Activated T-helper 2 cell treated with anti-CD3 and anti-CD28 coated beads, Interferon-gamma antibody, Interleukin-2, Interleukin-4, amounts not matched to agents 10 μg/mL and 5 μg/mL and 100 μg/mL, durations not matched to agents 14 hours and 24 hours and 36 hours (primary cell): ENCODE measurements at places on chromosomes 16 and 17. TPM values are rescaled to one million over a fixed set of nuclear protein-coding genes. Genes with fewer than 3 reads are reported as not detected.

DNA sequence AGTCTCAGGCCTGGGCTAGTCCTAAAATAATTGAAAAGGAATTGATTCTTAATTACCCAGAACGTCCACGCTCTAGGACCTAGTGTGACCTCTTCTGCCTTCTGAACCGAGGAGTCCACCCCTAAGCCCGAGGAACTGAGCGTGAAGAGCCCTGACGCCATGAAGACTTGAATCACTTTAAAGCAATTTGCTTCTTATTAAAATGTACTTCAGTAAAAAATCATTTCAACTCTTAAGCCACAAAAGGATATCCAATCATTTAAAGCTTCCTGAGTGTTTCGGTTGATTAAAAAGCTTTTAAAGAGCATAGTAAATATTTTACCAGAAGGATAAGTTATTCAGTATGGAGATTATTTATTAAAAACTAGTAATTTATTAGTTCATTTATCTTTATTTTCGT lies 11.6 kb downstream of the HSBP1 start:
- no peak for DNase-seq
- peaks cover 3% of the 10 kb centered on the region for H3K27me3 ChIP-seq
- no peak overlapping the region for H3K4me3 ChIP-seq
- no peaks in the 10 kb centered on the region for H3K36me3 ChIP-seq

- peaks cover 10% of the 10 kb centered on the region for H3K36me3 ChIP-seq
- H3K27ac ChIP-seq, result no peak overlapping the region
- H3K4me1 ChIP-seq, result peaks cover 23% of the 10 kb centered on the region
Observed at GRCh38 chr17:67375716-67376115, 1.4 kb upstream of the PITPNC1 start.

DNA sequence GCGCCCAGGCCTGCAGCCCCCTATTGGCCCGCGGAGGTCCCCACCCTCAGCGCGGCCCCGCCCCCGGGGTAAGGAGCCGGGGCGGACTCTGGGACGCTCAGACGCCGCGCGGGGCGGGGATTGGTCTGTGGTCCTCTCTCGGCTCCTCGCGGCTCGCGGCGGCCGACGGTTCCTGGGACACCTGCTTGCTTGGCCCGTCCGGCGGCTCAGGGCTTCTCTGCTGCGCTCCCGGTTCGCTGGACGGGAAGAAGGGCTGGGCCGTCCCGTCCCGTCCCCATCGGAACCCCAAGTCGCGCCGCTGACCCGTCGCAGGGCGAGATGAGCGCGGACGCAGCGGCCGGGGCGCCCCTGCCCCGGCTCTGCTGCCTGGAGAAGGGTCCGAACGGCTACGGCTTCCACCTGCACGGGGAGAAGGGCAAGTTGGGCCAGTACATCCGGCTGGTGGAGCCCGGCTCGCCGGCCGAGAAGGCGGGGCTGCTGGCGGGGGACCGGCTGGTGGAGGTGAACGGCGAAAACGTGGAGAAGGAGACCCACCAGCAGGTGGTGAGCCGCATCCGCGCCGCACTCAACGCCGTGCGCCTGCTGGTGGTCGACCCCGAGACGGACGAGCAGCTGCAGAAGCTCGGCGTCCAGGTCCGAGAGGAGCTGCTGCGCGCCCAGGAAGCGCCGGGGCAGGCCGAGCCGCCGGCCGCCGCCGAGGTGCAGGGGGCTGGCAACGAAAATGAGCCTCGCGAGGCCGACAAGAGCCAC lies at the start of gene NHERF1:
Gene NHERF1 (plus strand): TSS at position 100 of the 750 bp plus-strand sequence. CDS start 219 bp downstream, at position 319.
- peak; percentile 93 for DNase-seq
- H3K4me1 ChIP-seq, result peaks cover 58% of the 10 kb centered on the region
- H3K27ac ChIP-seq, result peak within 1 kb of the TSS; percentile 81
- no peaks in the 10 kb centered on the region for H3K27me3 ChIP-seq
- H3K4me3 ChIP-seq, result peak within 1 kb of the TSS; percentile 97

DNA sequence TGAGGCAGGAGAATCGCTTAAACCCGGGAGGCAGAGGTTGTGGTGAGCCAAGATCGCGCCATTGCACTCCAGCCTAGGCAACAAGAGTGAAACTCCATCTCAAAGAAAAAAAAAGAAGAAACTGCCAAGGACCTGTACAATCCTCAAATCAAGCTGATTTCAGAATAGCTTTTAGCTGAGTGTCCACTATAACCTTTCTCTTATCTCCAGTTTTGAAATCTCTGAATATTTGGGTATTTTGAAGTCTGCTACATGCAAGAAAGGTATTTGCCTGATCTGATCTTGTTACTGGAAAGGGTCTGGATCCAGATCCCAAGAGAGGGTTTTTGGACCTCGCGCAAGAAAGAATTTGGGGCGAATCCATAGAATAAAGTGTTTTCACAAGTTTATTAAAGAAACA lies 19.1 kb upstream of the ARL2BP start:
- H3K36me3 ChIP-seq, result peaks cover 76% of the 10 kb centered on the region
- H3K4me3 ChIP-seq, result no peak overlapping the region
- no peaks in the 10 kb centered on the region for H3K27me3 ChIP-seq
- no peak overlapping the region for H3K27ac ChIP-seq

DNA sequence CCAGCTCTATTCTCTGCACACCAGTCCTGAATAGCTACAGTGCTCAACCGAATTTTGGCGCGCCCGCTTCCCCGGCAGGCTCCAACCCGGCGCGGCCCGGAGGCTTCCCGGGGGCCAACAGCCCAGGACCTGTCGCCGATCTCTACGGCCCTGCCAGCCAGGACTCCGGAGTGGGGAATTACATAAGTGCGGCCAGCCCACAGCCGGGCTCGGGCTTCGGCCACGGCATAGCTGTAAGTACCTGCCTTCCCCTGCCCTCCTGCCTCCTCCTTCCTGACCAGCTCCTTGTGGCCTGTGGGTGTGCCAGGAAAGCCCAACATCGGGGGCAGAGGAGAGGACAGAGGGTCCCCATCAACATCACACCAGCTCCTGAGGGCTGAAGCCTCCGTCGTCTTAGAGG lies 70.2 kb downstream of the CCDC182 start:
- H3K27ac ChIP-seq, result no peak overlapping the region
- H3K4me3 ChIP-seq, result no peak overlapping the region
- no peaks in the 10 kb centered on the region for H3K27me3 ChIP-seq
- H3K4me1 ChIP-seq, result peaks cover 3% of the 10 kb centered on the region
- peaks cover 8% of the 10 kb centered on the region for H3K36me3 ChIP-seq

- H3K27me3 ChIP-seq, result no peaks in the 10 kb centered on the region
- no peak for DNase-seq
- H3K4me1 ChIP-seq, result peaks cover 45% of the 10 kb centered on the region
- no peak overlapping the region for H3K4me3 ChIP-seq
- H3K36me3 ChIP-seq, result peaks cover 23% of the 10 kb centered on the region
Observed at GRCh38 chr17:80692931-80693467, 148.4 kb downstream of the RPTOR start.

DNA sequence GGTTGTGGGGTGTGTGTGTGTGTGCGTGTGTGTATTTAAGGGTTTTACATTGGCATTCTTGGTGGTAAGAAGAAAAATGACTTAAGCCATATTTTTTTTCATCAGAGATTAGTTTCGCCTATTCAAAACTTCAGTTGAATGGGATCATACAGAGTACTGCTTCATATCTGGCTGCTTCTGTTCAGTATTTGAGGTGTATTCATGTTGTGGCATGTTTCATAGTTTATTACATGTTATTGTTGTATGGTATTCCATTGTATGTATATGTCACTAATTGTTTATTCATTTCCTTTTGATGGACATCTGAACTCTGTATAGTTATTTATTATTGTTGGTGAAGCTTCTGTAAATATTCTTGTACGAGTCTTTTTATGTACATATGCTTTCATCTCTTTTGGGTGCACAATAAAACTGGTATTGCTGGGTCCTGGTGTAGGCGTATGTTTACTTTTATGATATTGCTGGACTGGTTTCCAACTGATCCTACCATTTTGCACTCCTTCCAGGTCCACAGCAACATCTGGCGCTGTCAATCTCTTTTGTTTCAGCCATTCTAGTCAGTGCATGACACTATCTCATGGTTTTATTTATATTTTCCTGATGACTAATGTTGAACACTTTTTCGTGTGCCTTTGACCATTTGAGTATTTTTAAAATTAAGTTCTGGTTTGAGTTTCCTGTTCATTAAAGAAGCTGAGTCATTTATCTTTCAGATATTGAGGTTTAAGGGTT lies 77.4 kb upstream of the MAF start:
- H3K4me3 ChIP-seq, result no peak overlapping the region
- H3K36me3 ChIP-seq, result no peaks in the 10 kb centered on the region
- no peak for DNase-seq
- H3K4me1 ChIP-seq, result no peaks in the 10 kb centered on the region
- peaks cover 21% of the 10 kb centered on the region for H3K27me3 ChIP-seq
- no peak overlapping the region for H3K27ac ChIP-seq

- no peaks in the 10 kb centered on the region for H3K4me1 ChIP-seq
- no peak for DNase-seq
- H3K36me3 ChIP-seq, result no peaks in the 10 kb centered on the region
- H3K27ac ChIP-seq, result no peak overlapping the region
- no peaks in the 10 kb centered on the region for H3K27me3 ChIP-seq
Observed at GRCh38 chr16:49112754-49113153, 168.9 kb downstream of the CBLN1 start.

DNA sequence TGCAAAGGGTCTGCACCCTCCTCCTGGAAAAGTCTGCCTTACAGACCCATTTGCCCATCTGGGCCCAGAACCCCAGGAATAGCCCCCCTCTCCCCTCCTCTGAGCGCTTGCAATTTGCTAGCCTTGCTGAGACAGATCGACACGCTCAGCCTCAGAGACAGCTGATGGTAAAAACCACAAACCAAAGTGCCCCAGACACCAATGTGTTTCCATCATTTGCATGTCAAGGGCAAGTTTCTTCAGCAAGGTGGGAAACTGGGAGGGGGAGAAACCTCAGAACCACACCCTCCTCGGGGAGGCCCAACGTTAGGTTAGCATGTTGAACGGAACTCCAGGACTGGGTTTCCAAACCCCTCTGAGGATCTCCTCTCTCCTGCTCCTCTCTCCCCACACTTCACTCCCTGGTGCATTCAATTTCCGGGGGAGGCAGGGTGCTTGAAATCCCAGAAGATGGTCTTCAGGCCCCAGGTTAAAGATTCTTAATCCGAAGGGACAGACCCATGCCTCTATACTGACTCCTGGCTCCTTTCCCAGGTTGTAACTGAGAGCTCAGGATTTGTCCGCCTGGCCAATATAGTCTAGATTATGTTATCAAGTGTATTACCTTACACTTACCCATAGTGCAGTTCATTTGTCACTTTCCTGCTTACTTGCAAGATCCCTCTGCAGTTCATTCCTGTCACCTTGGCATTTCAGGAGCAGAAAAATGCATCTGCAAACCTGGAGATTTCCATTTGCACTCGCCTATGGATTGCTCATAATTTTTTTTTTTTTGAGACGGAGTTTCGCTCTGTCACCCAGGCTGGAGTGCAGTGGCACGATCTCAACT lies 1.3 kb upstream of the CUEDC1 start:
- H3K4me3 ChIP-seq, result peak overlapping the region; percentile 53
- DNase-seq, result peak; percentile 37
- H3K27ac ChIP-seq, result no peak overlapping the region

GRCh38 chr16:17177959-17178905 lies 292.5 kb downstream of the XYLT1 start:
- H3K4me1 ChIP-seq, result peaks cover 7% of the 10 kb centered on the region
- no peak overlapping the region for H3K4me3 ChIP-seq

DNA sequence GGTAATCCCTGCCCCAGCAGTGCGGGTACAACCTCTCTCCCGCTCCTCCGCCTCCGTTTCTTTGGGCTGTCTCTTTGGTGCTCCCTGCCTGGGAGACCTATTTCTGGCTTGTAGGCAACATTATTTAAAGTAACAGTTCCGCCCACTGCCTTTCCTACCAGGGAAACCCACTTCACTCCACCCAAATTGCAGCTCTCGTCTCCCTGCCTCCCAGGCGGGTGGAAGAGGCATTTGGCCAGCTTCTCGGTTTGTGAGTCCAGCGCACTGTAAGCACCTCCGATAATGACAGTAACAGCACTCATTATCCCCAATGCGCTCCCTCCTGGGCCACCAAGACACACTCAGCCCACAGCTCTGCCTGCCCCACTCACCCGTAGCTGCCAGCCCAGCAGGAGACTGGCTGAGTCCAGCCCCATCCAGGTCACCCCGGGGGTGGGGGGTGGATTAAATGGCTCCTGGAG lies 165.1 kb upstream of the CDC42EP4 start:
- no peaks in the 10 kb centered on the region for H3K36me3 ChIP-seq
- no peak overlapping the region for H3K4me3 ChIP-seq
- H3K27me3 ChIP-seq, result peaks cover 5% of the 10 kb centered on the region
- no peaks in the 10 kb centered on the region for H3K4me1 ChIP-seq
- no peak overlapping the region for H3K27ac ChIP-seq

GRCh38 chr17:62919388-62919787 lies 46.6 kb upstream of the TANC2 start:
- no peaks in the 10 kb centered on the region for H3K36me3 ChIP-seq
- DNase-seq, result no peak
- peaks cover 3% of the 10 kb centered on the region for H3K27me3 ChIP-seq
- H3K27ac ChIP-seq, result no peak overlapping the region

DNA sequence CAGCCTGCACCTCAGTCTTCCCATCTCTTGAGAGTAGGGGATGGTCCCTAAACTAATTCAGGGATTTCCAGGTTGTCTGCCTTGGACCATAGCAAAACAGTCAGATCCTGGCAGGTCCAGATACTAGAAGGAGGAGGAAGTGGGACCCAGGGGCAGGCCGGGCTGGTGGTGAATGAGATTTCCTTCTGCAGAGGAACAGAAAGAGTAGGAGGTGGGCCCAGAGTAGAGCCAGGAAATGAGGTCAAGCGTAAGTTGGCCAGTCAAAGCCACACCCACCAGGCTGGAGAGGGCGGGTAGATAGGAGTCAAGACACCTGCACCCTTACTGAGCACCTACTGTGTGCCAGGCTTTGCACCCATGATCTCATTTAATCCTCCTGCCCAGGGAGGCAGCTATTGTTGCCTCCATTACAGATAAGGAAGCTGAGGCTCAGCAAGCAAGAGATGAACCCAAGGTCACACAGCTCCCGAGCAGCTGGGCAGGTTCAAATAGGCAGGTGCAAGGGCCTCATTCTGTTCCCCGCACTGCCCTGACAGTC lies 2.6 kb downstream of the CDH5 start:
- no peak overlapping the region for H3K4me3 ChIP-seq
- no peaks in the 10 kb centered on the region for H3K36me3 ChIP-seq
- H3K27me3 ChIP-seq, result peaks cover 13% of the 10 kb centered on the region
- DNase-seq, result no peak

DNA sequence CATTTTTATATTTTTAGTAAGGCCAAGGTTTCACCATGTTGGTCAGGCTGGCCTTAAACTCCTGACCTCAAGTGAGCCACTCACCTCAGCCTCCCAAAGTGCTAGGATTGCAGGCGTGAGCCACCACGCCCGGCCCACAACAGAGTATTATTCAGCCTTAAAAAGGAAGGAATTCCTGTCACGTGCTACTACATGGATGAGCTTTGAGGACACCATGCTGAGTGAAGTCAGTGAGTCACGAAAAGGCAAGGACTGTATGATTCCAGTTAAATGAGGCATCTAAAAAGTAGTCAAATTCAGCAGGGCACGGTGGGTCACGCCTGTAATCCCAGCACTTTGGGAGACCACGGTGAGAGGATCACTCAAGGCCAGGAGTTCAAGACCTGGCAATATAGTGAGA lies 9.7 kb downstream of the CSF3 start:
- no peaks in the 10 kb centered on the region for H3K27me3 ChIP-seq
- no peak overlapping the region for H3K4me3 ChIP-seq
- no peak overlapping the region for H3K27ac ChIP-seq
- no peak for DNase-seq
- peaks cover 15% of the 10 kb centered on the region for H3K4me1 ChIP-seq

CIITA gene
- 8.6 and 9.3 TPM in 2 replicates for total RNA-seq

ZACN gene
- 10.3 and 14.1 TPM in 2 replicates for total RNA-seq

GAST gene
- not detected in 2 replicates for total RNA-seq

CNTD1 gene
- 0.09 TPM in 1 of 2 replicates, not detected in the other for total RNA-seq

CA4 gene
- total RNA-seq, result not detected in 2 replicates

RUNDC3A gene
- total RNA-seq, result 0.16 and 0.18 TPM in 2 replicates

ATP2C2 gene
- total RNA-seq, result not detected in 2 replicates

MMP2 gene
- total RNA-seq, result 0.11 and 0.34 TPM in 2 replicates

TMEM235 gene
- total RNA-seq, result not detected in 2 replicates

HSPB9 gene
- total RNA-seq, result not detected in 2 replicates

ORC6 gene
- total RNA-seq, result 56.2 and 56.8 TPM in 2 replicates

FNDC8 gene
- total RNA-seq, result not detected in 2 replicates

MEIOB gene
- not detected in 2 replicates for total RNA-seq
